ENCODE measurements at places on chromosomes 3 and 15. TPM values are rescaled to one million over a fixed set of nuclear protein-coding genes. Genes with fewer than 3 reads are reported as not detected.

The SCN10A gene
- not detected for total RNA-seq

The IGSF11 gene
- 4.8 TPM for total RNA-seq

The PLCH1 gene
- total RNA-seq: 1.1 TPM

The GALNT15 gene
- total RNA-seq: 0.05 TPM

The ZPLD1 gene
- not detected for total RNA-seq

The SPESP1 gene
- total RNA-seq: not detected

The AHSG gene
- 0.13 TPM for total RNA-seq

The UROC1 gene
- not detected for total RNA-seq

The AADAC gene
- 12.2 TPM for total RNA-seq

The SEMA3G gene
- 0.16 TPM for total RNA-seq

The ZNF770 gene
- total RNA-seq: 12.7 TPM

The LRIG1 gene
- total RNA-seq: 7.4 TPM

The RBP2 gene
- not detected for total RNA-seq

The TYRO3 gene
- 16.7 TPM for total RNA-seq

The CPB1 gene
- not detected for total RNA-seq

The WDR5B gene
- total RNA-seq: 3.8 TPM

The KBTBD12 gene
- not detected for total RNA-seq
